NCI-H1436 treated with DMSO at 0.1 percent for 48 hours (cell line): ENCODE measurements at places on chromosomes 5 and 9.

DNA sequence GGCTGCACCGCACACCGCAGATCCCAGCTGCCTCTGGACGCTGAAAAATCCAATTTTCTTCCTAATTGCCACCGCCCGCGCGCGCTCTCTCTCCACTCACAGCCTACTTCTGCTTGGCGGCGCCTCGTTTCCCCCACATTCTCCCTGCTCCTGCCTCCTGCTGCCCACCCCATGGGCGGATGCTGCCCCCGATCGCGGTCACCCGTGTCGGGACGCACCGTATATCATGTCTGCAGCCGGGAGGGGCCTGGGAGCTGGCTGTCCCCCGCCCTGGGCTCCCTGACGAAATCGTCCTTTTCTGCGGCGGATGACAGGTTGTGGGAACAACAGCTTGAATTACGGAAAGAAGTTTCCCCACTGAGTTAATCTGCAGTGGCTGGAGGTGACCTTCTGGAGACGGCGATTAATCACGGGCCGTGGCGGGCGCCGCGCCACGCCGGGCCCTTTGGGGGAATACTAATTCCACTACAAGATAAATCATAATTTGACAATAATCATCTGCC, 36.3 kb upstream of the PSD2 start:
- no peak for DNase-seq

DNA sequence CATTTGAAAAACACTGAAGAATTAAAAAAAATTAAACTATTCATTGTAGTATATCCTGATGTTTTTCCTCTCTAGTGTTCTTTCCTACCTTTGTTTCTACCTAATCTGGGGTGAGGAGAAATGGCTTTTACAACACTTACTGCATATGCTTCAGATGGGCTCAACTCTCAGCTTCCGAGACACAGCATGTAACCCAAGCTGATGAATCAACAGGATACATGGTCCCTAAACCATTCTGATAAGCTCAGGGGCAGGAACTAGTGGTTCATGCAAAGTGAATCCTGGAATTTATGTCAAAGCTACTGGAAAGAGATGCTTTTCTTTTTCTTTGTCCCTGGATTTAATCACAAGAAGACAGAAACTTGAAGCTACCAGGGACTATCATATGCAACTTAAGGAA, 672.5 kb upstream of the RORB start:
- no peak for DNase-seq

GRCh38 chr9:130846487-130847305, 11.6 kb downstream of the ABL1 start:
- DNase-seq = no peak

DNA sequence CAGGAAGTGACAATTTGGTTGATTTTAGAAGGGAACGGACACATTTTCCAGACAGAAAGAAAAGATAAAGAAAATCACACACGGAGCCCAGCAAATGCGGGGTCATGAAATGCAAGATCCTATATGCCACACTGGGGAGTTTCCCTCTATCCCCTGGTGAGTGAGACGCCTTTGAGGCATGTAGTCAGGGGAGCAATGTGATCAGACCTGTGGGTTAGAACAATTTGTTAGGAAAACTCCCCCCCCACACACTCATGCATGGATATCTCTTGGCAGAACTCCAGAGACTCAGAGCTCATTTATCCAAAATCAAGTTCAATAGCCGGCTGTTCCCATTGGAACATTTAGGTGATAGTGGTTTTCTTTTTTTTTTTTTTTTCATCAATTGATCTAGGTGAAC, 71.7 kb upstream of the TRIO start:
- no peak for DNase-seq

DNA sequence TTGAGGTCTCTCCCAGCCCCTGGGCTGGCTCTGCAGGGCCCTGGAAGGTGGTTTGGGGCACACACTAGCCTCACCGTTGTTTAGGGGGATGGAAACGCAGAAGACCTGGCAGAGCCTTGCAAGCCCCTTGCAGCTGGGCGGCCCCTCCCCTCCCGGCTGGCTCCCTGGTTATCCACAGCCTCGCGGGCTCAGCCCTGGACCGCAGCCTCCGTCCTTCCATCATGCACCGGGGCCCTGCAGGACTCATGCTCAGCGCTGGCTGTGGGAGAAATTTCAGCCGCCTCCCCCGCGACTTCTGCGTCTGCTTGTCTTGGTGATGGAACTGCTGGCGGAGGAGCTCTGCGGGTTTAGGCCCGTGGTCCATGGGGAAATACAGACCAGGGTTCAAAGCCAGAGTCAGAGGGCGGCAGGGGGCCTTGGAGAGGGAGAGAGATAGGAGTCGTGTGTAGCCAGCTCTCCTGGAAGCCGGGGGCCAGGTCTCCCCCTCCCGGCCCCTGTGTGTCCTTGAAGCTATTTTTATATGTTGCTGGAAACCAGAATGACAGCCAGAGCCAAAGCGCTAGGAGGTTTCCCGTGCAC, 75.8 kb upstream of the IER5L start:
- DNase-seq = no peak

DNA sequence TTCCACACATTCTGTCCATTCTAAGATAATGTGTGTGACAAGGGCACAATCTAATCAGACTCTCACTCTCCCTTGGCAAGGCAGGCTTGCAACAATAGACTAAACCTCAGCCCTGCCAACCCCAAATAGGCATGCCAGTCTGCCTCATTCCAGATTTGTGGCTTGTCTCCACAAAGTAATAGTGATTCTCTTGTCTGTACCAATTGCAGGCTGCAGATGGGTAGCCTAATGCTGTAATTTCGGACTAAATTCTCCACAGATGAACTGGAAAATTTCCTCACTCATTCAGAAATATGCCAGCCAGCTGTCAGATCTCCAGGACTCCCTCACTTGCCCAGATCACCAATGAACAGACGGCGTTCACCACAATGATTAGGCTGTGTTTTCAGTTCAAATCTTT, 413.6 kb downstream of the ELAVL2 start:
- DNase-seq = no peak

DNA sequence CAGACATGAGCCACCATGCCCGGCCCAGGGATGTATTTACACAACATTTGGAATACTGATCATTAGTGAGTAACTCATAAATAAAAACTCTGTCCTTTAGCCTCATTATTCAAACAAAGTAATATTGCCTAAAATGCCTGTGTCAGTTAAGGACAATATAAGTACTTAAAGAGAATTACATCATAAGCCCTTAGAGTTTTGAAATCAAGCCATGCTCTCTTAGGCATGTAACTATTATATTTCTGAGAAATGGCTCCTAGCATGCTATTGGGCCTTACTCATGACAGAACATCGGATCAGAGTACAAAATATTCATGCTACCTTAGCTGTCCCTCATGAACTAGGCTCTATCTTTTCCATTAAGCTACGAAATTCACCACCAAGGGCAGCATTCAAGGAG, 309.3 kb downstream of the CHSY3 start:
- no peak for DNase-seq

DNA sequence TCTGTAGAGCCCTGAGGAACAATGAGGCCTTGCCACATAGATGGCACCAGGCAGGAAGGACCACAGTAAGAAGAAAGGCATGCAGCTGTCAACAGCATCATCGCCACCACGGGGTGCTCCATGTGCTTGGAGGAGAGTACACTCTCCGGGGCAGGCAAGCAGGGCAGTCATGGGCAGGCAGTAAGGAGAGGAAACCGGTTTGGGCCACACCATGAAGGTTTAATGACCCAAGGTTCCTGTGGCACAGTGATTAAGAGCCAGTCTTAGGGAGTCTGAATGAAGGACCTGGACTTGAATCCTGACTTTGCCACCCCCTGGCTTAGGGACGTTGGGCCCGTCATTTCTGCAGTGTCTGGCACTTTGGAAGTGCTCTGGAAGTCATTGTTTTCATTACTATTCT, 80.6 kb upstream of the ZBTB43 start:
- no peak for DNase-seq

GRCh38 chr5:56534102-56534829, 281.1 kb upstream of the MAP3K1 start:
- DNase-seq = no peak

DNA sequence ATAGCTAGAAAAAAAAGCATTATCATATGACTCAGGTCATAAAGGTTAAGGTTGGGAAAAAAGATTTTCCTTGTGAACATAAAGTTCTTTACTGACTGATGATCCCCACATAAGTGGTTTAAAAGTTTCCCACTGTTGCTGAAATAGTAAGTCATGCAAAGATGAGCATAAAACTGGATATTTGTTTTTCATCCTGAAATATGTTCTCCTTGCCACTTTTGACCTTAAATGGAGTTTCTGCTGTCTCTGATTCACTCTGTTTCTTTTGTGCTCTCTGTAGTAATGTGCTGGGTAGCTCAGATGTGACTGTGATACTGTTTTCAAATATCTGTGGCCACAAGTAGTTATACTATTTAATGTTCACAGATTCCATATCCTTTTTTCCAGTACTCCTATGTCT, 162.5 kb upstream of the GAS1 start:
- DNase-seq = no peak

DNA sequence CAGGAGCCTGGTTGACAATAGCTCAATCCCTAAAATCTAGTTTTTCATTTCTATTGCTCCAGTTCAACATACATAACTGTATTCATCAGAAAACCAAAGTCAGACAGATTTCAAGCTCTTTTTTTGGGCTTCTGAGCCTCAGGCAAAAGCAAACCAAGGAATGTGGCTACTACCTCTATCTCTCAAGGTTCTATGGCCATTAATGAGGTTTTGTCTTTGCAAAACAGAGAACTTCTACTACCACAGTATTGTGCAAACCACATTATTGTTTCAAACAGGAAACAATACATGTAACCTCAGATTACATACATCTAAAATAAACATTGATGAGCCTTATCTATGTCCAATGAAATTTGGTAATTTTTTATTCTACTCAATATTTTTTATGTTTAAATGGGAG, 35.5 kb upstream of the FTMT start:
- DNase-seq = no peak

DNA sequence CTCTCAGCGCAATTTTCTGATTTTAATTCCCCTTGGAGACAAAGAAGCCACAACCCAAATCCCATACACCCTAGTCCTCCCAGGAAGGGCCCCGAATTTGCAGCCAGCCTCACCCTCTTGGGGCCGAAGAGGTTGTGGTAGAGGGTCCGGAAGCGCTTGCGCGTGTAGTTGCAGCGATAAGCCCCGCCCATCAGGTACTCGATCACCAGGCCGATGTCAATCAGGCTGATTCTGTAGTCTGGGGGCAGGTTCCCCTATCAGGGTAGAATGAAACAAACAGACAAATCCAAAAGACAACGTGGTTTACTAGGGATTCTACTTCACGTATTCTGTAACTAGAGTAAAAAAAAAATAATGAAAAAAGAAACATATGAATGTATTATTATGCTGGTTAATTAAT, 210.6 kb upstream of the KLF9 start:
- no peak for DNase-seq

- DNase-seq = no peak
Observed at GRCh38 chr9:128912270-128912853, 8.4 kb upstream of the PHYHD1 start.

- no peak for DNase-seq
Observed at GRCh38 chr5:143403334-143403592, 223 bp downstream of the NR3C1 start.

DNA sequence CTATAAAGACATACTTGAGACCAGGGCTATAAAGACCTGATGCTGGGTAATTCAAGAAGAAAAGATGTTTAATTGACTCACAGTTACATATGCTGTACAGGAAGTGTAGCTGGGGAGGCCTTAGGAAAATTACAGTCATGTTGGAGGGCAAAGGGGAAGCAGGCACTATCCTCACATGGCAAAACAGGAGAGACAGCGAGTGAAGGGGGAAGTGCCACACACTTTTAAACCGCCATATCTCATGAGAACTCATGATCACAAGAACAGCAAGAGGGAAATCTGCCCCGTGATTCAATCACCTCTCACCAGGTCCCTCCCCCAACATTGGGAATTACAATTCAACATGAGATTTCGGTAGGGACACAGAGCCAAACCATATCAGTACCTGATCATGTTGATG, 89.9 kb upstream of the ADAMTSL1 start:
- DNase-seq = no peak

DNA sequence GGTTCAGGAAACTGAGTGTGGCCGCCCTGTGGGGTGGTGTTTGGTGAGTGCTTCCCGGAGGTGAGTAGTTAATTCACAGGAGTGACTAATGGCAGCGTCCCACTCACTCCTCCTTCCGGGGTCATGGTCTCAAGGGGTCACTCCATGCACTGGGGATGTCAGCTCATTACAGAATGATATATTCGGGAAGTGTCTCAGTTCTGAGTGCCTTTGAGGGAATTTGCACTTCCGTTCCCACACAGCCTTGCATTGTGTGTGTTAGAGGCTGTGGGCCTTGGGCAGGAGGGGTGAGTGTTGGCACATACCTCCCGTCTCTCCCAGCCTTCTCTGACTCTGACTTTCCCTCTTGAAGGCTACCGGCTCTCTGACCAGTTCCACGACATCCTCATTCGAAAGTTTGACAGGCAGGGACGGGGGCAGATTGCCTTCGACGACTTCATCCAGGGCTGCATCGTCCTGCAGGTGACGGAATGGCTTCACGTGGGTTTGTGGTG, 10.5 kb upstream of the AHRR start:
- no peak for DNase-seq

- DNase-seq = no peak
Observed at GRCh38 chr9:6921315-6921714, 163.5 kb downstream of the KDM4C start.

DNA sequence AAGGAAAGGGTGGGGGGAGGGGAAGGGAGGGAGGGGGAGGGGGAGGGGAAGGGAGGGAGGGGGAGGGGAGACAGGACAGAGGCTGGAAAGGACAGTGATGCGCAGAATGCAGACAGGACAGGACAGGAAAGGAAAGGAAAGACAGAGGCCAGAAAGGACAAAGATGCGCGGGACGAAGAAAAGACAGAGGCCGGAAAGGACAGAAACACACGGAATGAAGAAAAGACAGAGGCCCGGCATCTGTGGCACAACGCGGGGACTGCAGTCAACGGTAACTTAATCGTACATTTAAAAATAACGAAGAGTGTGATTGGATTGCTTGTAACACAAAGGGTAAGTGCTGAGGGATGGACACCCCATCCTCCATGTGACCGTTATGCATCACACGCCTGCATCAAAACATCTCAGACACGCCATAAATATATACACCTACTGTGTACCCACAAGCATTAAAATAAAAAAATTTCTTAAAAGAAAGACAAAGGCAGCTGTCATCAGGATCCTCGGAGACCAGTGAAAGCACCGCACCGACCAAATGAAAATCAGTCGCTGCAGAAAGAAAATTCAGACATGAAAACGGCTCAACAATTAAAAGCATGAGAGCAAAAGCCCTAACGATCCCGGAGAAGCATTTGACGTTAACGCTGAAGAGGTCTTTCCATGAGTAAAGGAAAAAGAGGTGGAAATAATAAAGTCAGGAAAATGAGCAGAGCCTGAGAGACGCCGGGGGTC, 52.9 kb upstream of the EXOC3 start:
- DNase-seq = no peak
